Suprapubic skin (tissue), 4 donors: ENCODE measurements at places on chromosomes 13 and 19.

- DNase-seq = no peak
- no peaks in the 10 kb centered on the region for H3K27me3 ChIP-seq
- peak overlapping the region; percentile 92 for H3K27ac ChIP-seq
- H3K4me3 ChIP-seq = peak overlapping the region; percentile 56
- H3K4me1 ChIP-seq = peaks cover 91% of the 10 kb centered on the region
- peaks cover 12% of the 10 kb centered on the region for H3K36me3 ChIP-seq
Measured at GRCh38 chr19:1266916-1267476, 2.1 kb upstream of the CIRBP start.

DNA sequence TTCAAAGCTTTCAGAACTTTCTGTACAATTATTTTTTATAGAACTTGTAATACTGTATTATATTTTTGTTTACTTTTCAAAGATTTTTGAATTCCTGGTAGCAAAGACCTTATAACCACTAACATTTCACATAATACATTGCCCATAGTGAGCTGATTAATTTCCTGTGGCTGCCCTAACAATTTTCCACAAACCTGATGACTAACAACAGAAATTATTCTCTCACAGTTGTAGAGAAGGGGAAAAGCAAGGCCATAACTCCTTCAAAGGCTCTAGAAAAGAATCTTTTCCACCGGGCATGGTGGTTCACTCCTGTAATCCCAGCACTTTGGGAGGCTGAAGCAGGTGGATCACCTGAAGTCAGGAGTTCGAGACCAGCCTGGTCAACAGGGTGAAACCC, 19.1 kb downstream of the KLF12 start:
- no peaks in the 10 kb centered on the region for H3K36me3 ChIP-seq
- no peak for DNase-seq
- peaks cover 5% of the 10 kb centered on the region for H3K4me1 ChIP-seq
- no peaks in the 10 kb centered on the region for H3K27me3 ChIP-seq

DNA sequence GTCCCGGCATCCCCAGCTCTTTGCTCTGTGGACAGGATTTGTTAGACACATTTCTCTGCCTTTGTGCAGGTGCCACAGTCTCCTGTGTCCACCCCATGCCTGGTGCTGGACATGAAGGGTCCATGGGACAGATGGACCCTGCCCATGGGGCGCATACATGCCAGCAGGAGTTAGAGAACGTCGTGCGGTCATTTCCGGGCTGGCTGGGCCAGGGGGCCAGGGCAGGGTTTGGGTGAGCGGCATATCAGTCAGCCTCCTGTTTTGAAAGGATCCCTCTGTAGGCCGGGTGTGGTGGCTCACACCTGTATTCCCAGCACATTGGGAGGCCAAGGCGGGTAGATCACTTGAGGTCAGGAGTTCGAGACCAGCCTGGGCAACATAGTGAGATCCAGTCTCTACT, 11.0 kb downstream of the KLHL26 start:
- no peaks in the 10 kb centered on the region for H3K27me3 ChIP-seq
- no peak overlapping the region for H3K4me3 ChIP-seq
- peaks cover 50% of the 10 kb centered on the region for H3K4me1 ChIP-seq
- no peak for DNase-seq

DNA sequence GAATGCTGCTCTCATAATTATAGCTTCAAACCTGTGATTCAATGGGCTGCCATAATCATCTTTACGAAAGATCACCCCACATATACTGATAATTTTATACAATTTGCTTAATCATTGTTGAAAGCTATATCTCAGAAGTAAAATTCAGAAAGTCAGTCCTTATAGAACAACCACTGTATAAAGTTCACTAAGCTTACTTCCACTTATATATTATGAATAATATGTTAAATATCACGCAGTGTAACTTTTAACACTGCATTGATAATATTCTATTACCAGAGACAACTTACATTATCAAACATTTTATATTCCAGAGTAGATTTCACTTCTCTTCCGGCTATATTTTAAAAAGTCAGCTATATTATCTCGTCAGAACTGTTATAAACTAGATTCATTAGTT, 550.1 kb upstream of the PCDH20 start:
- no peaks in the 10 kb centered on the region for H3K36me3 ChIP-seq
- no peak overlapping the region for H3K27ac ChIP-seq
- no peak for DNase-seq
- H3K27me3 ChIP-seq = no peaks in the 10 kb centered on the region
- no peak overlapping the region for H3K4me3 ChIP-seq
- no peaks in the 10 kb centered on the region for H3K4me1 ChIP-seq

DNA sequence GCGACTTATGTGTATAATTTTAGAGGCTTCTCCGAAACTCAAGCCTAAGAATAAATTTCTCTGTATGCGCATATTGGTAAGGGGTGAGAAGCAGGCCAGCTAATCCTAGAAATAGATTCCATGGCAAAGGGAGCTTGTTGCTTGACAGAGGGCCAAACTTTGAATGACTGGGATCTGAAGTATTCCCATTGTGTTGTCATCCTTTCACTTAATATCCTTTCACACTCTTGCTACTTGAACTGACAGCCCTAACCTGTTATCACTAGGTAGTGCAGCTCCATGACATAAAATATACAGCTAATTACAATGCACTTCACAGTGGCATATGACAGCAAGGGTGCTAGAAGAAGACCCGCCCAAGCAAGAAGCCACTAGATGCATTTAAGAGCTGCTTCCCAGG, 309.8 kb downstream of the OXGR1 start:
- H3K4me1 ChIP-seq = no peaks in the 10 kb centered on the region
- H3K27ac ChIP-seq = no peak overlapping the region
- no peaks in the 10 kb centered on the region for H3K27me3 ChIP-seq
- no peak overlapping the region for H3K4me3 ChIP-seq

- no peak for DNase-seq
- no peak overlapping the region for H3K27ac ChIP-seq
- H3K4me1 ChIP-seq = peaks cover 6% of the 10 kb centered on the region
- H3K27me3 ChIP-seq = no peaks in the 10 kb centered on the region
- H3K4me3 ChIP-seq = no peak overlapping the region
Measured at GRCh38 chr13:41847216-41847615, 113.7 kb downstream of the VWA8 start.

GRCh38 chr13:43838909-43839308, 40.6 kb downstream of the CCDC122 start:
- no peak overlapping the region for H3K4me3 ChIP-seq
- H3K4me1 ChIP-seq = no peaks in the 10 kb centered on the region
- H3K27me3 ChIP-seq = no peaks in the 10 kb centered on the region
- H3K36me3 ChIP-seq = no peaks in the 10 kb centered on the region

DNA sequence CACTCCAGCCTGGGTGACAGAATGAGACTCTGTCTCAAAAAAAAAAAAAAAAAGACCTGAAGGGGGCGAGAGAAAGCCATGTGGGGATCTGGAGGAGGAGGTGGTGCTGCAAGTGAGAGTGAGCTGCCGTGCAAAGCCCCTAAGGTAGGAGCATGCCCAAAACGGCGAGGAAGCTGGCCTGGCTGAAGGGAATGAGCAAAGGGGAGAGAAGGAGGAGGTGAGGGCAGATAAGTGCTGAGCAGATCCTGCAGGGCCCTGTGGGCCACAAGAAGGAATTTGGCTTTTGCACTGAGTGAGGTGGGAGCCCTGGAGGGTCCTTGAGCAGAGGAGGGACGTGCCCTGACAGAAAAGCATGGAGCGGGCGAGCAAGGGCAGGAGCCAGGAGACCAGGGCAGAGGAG, 19.4 kb upstream of the ADGRE5 start:
- H3K27me3 ChIP-seq = no peaks in the 10 kb centered on the region
- no peak overlapping the region for H3K4me3 ChIP-seq
- no peak overlapping the region for H3K27ac ChIP-seq
- peaks cover 20% of the 10 kb centered on the region for H3K4me1 ChIP-seq
- no peaks in the 10 kb centered on the region for H3K36me3 ChIP-seq

GRCh38 chr13:27789495-27790303, 2.6 kb upstream of the GSX1 start:
- no peak overlapping the region for H3K27ac ChIP-seq
- peak overlapping the region; percentile 29 for H3K4me3 ChIP-seq
- peaks cover 45% of the 10 kb centered on the region for H3K4me1 ChIP-seq
- H3K36me3 ChIP-seq = no peaks in the 10 kb centered on the region
- no peak for DNase-seq

- H3K36me3 ChIP-seq = no peaks in the 10 kb centered on the region
- no peaks in the 10 kb centered on the region for H3K4me1 ChIP-seq
- no peak for DNase-seq
- no peaks in the 10 kb centered on the region for H3K27me3 ChIP-seq
- H3K4me3 ChIP-seq = no peak overlapping the region
Measured at GRCh38 chr13:37412241-37412921, 186.2 kb downstream of the POSTN start.

GRCh38 chr19:1417145-1417544, 9.8 kb downstream of the DAZAP1 start:
- H3K4me1 ChIP-seq = peaks cover 66% of the 10 kb centered on the region
- H3K4me3 ChIP-seq = no peak overlapping the region
- peaks cover 51% of the 10 kb centered on the region for H3K36me3 ChIP-seq
- H3K27me3 ChIP-seq = no peaks in the 10 kb centered on the region
- peak overlapping the region; percentile 92 for H3K27ac ChIP-seq

DNA sequence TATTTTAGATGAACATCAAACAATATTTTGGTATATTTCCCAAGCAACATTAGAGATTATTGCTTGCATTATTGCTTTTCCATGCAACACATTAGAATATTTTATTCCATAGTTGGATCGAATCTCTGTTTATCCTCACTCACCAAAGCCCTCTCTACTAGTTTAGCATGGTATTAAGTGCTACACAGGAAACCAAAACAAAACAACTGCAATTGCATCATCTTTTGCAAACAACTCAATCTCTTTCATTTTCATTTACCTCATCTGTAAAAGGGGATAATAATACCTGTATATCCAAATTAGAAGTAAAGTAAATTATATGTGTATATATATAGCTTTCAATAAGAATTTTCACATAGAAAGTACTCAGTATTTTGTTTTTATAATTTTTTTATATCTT, 147.8 kb upstream of the PCDH9 start:
- no peaks in the 10 kb centered on the region for H3K36me3 ChIP-seq
- H3K27me3 ChIP-seq = no peaks in the 10 kb centered on the region
- H3K4me3 ChIP-seq = no peak overlapping the region
- no peak overlapping the region for H3K27ac ChIP-seq
- no peaks in the 10 kb centered on the region for H3K4me1 ChIP-seq

DNA sequence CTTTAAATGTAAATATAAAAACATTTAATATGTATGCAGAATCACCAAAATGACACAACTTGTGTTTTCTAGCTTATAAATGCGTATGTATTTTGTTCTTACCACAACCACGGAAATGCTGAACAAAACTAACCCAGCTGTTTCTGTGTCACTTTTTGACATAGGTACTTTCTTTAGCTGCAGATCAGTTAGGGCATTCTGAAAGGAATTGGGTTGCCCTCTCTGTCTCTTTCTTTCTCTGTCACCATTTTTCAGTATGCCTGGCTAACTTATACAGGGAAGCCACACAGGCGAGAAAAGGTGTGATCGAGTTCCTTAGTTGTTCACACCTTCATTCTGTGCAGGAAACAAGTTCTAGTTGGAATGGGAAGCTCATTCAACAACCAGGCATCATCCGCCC, 72.6 kb upstream of the ARGLU1 start:
- no peak for DNase-seq
- no peaks in the 10 kb centered on the region for H3K27me3 ChIP-seq
- H3K4me1 ChIP-seq = no peaks in the 10 kb centered on the region
- no peaks in the 10 kb centered on the region for H3K36me3 ChIP-seq

GRCh38 chr13:43776501-43777079, 10.2 kb downstream of the ENOX1 start:
- DNase-seq = no peak
- H3K36me3 ChIP-seq = no peaks in the 10 kb centered on the region
- H3K4me3 ChIP-seq = no peak overlapping the region
- H3K27ac ChIP-seq = no peak overlapping the region
- H3K4me1 ChIP-seq = no peaks in the 10 kb centered on the region
